ENCODE measurements at places on chromosomes 1 and 21. TPM values are rescaled to one million over a fixed set of nuclear protein-coding genes. Genes with fewer than 3 reads are reported as not detected.

The EPHA10 gene
- total RNA-seq = 0.07 TPM

The PGLYRP3 gene
- total RNA-seq = 6.0 TPM

The AMY1C gene
- total RNA-seq = 1.4 TPM

The PEAR1 gene
- 5.0 TPM for total RNA-seq

The GJB5 gene
- total RNA-seq = 109 TPM

The FMO3 gene
- total RNA-seq = not detected

The GRIK3 gene
- not detected for total RNA-seq

The PLA2G4A gene
- 7.5 TPM for total RNA-seq

The SH2D5 gene
- 15.4 TPM for total RNA-seq

The CATSPERE gene
- not detected for total RNA-seq

The MRPS6 gene
- 28.6 TPM for total RNA-seq

The LRRN2 gene
- not detected for total RNA-seq

The MROH9 gene
- total RNA-seq = not detected

The BNIPL gene
- 30.5 TPM for total RNA-seq

The TPM3 gene
- 470 TPM for total RNA-seq

The UBL4B gene
- total RNA-seq = not detected

The OR13G1 gene
- total RNA-seq = not detected

The KIRREL1 gene
- 65.4 TPM for total RNA-seq
